ENCODE measurements at places on chromosomes 12 and 14.

DNA sequence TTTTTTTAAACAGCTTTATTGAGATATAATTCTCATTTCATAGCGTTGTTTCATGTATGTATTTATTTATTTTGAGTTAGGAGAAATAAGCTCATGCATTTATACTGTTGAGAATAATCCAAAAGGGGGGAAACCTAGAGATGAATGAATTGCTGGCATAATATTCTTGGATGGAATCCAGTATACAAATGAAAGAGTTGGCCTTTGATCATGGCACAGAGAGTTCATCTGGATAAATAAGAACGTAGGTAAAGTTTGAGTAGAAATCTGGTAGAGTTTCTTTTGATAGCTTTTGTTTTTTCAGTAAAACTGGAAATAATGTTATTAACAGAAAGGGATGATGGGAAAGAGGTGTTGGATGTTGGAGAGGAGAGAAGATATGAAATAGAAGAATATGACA lies 166.2 kb downstream of the LRRK2 start:
- no peak for DNase-seq

DNA sequence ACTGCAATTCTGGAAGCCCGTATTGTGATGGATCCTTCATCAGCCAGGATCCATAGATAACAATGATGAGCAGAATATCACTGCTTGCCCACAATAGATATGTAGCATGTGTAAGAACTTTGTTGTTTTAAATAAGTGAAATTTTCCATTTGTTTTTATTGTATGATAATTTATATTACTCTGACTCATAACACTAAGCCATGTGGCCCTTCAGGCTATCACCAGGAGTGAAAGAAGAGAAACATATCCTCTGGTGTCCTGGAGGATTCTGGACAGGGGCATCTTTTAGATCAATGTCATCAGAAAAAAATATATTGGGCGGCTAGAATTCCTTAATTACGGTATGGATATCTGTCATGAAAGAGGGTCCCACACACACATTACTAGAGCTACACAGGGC lies 167.5 kb downstream of the SLC6A15 start:
- DNase-seq, result no peak

DNA sequence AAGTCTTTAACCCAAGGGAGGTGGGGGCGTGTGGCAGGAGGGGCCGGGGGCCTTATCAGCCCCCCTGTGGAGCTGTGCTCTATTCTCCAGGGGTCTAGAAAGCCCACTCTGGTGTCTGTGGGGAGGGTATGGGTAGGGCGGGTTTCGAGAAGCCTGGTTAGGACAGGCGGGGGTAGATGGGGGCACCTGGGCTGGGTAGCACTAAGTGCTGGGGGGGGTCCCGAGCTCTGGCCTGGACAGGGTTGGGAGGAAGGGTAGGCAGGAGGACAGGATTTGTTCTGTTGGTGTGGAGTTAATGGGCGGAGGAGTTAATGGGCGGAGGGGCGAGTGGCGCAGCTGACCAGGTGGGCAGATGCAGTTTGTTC lies 2.0 kb downstream of the PACS2 start:
- DNase-seq, result no peak

GRCh38 chr14:24928386-24928900 lies 121.5 kb downstream of the STXBP6 start:
- no peak for DNase-seq

DNA sequence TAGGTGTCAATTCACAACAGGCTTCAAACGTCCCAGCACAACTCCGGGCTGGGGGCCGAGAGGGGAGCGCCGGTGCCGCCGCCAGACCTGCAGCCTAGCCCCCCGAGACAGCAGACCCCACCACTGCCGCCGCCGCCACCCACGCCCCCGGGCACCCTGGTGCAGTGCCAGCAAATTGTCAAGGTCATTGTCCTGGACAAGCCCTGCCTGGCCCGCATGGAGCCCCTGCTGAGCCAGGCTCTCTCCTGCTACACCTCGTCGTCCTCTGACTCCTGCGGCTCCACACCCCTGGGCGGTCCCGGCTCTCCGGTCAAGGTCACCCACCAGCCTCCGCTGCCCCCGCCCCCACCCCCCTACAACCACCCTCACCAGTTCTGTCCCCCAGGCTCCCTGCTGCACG lies 39.4 kb downstream of the SLC6A12 start:
- DNase-seq, result no peak
